A172 (cell line): ENCODE measurements at places on chromosomes 11 and 22.

DNA sequence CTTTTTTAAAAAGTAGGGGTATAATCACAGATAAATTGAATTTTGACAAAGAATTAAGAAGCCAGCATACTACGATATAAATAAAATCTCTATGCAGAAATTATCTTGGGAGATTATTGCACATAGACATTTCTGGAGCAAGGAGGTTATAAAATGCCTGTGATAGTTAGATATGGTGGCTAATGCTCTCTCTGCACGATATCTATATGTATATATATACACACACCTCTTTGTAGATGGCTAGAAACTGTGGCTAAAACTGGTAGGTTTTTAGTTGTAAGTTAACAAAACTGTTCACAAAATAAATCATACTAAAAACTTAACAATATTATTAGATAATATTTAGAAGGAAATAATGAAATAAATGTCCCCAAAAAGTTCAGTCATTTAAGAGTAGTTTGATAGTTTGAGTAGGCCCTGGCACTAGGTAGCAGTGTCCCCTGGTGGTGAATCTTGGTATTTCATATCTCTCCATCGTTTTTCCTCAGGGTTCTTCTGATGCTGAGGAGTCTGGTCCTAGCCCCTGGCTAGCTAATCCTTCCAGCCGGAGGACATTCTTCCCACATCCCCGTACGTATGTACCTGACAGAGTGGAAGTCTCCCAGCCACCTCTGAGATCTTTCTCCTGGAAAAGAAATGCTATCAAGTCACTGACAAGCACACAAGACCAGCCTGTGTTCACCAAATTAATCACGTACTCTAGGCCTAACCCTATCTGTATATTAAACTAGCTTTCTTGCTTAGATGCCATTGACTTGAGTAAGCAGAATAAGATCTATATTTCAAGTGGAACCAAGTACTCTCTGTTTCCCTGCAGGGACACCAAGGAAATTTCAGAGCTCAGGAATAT lies 32.2 kb downstream of the ART5 start:
- peak; percentile 59 for DNase-seq

DNA sequence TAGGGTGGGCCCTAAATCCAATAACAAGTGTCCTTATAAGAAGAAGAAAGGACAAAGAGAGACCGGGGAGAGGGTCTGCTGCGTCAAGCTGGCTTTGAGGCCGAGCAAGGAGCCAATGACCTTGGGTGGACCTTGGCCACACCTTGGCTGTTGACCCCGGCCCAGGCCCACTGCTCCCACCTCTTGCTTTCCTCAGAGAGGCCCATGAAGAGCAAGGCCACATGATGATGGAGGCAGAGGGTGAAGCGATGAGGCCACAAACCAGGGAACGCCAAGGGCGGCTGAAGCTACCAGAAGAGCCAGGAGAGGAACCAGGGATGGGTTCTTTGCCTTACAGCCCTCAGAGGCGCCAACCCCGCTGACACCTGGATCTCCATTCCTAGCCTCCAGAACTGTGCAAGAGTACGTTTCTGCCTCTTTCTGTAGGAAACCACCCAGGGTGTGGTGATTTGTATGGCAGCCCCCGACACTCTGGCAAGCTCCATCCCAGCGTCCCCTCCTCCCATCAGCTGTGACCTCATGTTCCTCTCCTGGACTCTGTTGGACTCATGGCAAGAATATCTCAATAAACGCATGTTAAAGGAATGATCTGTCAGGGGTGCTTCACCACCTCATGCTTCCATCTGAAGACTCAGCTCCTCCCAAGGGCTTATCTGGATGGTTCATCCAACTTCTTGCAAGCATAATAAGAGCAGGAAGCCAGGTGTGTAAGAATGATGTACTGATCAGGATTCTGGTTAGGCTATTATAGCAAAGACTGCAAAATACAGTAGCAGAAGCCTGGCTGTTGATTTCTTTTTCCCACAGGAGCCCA lies 41.6 kb upstream of the LINC01488 start:
- DNase-seq, result no peak

DNA sequence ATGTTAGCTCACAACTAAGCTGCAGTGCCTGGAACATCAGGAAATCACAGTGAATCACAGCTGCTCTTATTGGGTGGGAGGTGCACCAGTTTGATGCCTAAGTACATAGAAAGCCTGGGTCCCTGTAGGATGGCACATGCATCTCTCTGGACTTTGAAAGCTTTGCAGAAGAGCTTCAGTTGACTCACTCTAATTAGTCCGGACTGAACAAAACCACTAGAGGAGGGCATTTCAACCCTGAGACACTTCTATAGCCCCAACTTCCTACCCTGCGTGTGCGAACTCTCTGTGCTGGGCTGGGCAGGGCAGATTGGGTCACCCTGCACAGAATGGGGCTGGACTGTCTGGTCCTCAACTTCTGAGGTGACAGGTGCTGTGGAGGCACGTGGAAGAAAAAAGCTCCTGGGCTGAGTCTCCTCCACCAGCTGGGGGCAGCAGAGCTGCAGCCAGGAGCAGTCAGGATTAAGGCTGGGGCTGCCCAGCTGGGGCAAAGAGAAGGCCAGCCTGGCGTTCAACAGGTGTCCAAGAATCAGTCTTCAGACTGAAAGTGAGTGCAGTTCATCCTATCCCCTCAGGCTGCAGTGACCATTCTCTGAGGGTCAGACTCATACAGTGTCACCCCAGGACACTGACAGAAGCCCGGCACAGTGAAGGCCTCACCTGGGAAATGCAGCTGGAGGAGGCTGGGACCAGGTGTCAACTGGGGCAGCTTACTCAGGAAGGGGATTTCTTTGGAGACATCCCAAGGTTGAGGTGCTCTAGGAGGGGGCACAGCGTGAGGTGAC lies 22.1 kb downstream of the GGTLC2 start:
- peak; percentile 13 for DNase-seq

DNA sequence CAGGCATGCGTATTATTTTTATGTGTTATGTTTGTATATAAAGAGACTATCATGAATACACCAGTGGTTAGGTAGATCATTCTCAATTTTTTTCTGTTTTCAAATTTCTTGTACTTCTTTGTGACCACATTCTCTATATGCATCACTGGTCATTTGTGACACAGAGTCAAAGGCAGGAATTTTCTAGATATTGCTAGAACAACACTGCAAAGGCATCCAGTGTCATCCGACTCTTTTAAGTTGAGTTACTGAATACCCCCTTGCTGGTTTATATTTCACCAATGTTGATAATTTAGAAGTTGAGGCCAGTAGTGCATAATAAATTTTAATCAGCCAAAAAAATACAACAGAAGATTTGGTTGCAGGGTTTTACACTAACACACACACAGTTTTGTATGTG lies 351.8 kb downstream of the CASP12 start:
- DNase-seq, result no peak

DNA sequence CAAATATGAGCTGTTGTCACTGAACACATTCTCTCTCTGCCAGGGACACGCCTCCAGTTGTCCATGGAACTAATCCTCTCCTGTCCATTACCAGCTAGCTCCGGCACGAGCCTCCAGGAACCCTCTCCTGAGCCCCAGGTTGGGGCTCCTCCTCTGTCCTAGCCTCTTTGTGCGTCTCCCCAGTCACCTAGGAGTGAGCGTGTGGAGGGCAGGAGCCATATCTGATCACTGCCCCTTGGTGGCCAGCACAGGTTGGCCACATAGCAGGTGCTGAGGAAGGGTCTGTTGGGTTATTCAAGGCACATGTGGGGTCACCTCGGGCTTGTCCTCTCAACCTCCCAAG lies 2.5 kb downstream of the SYVN1 start:
- DNase-seq, result no peak

GRCh38 chr22:17707526-17707925 lies 66.7 kb downstream of the BID start:
- no peak for DNase-seq

- no peak for DNase-seq
These were observed 8.0 kb upstream of the SF1 start for GRCh38 chr11:64786308-64786707.

- no peak for DNase-seq
These were observed 563 bp downstream of the GATD1 start for GRCh38 chr11:776561-777287.

DNA sequence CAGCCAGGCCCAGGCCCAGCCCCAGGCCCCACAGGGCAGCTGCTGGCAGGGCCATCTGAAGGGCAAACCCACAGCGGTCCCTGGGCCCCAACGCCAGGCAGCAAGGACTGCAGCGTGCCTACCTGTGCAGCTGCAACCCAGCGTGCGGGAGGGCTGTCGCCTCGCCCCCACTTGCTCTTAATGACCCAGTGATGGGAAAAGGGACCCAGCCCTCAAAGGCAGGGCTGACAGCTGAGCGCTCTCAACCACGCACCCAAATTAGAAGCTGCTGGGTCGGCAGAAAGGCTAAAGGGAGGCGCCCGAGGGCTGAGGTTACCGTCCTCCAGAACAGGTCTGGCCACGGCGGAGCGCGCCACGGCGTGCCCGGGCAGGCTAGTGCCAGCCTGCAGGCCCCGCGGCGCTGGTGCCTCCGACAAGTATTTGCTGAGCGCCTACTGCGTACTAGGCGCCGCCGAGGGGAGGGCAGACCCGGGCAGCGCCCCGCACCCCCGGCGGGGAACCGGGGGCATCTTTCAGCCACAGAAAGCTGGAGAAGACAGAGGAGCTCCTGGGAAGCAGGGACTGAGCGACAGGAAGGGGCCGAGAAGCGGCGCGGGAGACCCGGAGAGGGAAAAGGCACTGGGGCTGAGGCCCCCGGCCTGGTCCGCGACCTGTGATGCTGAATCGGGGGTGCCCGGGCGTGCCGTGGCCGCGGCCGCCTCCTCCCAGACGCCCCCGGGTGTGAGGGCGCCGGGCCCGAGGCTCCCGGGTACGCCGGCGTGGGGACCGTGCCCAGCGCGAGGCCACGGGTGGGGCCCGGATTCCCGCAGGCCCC lies 773 bp downstream of the HRAS start:
- DNase-seq, result no peak

GRCh38 chr11:63769714-63770455 lies 1.3 kb upstream of the ZFTA start:
- no peak for DNase-seq

DNA sequence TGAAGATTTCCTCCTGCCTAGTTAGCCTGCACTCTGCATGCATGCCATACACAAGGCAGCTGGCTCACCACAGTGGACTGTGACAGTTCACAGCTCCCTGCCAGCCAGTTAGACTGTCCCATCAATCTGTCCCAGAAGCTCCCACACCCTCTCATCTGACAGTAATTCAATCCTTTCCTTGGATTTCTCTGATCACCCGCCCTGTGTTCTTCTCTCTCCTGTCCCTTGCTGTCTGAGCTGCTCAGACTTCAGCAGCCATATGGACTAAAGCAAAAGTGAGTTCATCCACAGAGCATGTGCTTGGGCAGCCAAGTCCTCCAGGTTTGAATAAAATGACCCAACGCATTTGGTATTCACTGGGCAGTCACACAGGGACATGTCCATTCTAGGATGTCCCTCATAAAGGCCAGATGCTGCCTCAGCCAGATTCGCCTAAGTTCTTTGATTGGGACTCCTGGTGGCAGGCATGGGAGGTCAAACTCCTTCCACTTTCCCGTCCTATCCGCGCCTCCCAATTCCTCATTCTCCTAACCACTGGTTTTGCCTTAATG lies 54.5 kb upstream of the ZBTB44 start:
- no peak for DNase-seq
